ENCODE measurements at places on chromosomes 5 and 9.
A peak's percentile ranks its signal among the peaks of the same experiment; 100 is the strongest.

DNA sequence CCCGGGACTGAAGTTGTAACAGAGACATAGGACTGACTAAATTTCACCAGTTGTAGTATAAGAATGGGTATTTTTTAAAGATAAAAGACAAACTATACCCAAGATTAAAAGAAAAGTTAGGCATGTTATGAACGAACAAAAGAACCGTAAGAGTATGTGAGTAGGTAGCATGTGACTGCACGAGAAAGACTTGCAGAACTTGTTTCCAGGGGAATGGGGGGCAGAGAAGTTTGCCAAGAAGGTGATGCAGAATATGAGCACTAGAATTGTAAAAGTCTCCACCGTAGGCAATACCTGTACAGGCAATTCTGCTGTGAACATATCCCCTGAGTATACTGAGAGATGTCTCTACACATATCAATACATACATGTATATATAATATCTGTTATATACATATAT lies 614.7 kb downstream of the PRELID2 start:
- no peak for DNase-seq

- peak; percentile 43 for DNase-seq
Measured at GRCh38 chr9:76365028-76365427, 29.2 kb downstream of the RFK start.

DNA sequence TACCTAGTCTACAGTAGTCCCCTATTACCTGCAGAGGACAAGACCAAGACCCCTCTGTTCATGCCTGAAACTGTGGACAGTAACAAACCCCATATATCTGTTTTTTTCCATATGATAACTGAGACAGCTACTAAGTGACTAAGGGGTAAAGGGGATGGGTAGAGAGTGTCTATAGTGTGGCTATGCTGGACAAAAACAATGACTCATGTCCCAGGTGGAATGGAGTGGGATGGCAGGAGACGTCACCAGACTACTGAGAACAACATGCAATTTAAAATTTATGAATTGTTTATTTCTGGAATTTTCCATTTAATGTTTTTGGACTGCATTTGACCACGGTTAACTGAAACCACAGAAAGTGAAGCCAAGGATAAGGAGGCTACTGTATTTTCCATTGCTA lies 171.8 kb downstream of the AGTPBP1 start:
- DNase-seq: peak; percentile 28

DNA sequence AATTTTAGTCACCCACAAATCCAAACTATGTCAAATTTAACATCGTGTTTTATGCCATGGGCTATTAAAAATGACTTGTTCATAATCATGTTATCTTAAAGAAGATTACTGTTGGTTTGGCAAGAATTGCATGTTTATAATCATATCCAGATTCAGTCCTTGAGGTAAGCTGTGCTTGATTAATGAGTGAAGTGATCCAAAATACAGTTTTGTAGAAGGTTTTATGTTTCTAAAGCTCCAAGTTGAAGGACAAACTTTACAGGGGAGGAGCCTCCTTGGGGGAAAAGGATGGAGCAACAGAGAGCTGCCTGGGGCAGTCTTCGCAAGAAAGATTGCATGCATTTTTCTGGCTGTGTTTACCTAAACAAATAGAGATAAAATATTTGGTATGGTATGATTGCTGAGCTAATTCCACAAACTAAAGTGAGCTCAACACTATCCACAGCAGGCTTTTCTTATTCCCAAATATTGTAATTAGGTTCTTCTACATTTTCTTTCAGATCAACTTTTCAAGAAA lies 189.5 kb upstream of the TYRP1 start:
- no peak for DNase-seq

- no peak for DNase-seq
Measured at GRCh38 chr9:32728181-32728580, 55.2 kb upstream of the TMEM215 start.

DNA sequence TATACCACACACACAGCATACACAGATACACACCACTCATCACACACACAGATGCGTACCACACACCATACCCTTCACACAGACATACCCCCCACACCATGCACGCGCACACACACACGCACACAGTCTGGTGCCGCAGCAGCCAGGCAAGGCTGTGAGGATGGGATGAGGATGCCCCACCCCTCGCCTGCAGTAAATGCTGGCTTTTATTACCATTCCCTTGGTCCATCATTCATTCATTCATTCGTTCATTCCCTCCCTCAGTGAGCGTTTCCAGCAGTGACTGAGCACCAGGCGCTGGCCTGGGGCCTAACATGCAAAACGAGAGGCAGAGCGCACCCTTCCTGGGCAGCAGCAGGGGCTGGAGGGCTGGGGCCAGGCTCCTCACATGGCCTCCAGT lies 51.7 kb upstream of the FCN2 start:
- no peak for DNase-seq

GRCh38 chr9:78668148-78668832 lies 371.4 kb downstream of the PSAT1 start:
- no peak for DNase-seq

DNA sequence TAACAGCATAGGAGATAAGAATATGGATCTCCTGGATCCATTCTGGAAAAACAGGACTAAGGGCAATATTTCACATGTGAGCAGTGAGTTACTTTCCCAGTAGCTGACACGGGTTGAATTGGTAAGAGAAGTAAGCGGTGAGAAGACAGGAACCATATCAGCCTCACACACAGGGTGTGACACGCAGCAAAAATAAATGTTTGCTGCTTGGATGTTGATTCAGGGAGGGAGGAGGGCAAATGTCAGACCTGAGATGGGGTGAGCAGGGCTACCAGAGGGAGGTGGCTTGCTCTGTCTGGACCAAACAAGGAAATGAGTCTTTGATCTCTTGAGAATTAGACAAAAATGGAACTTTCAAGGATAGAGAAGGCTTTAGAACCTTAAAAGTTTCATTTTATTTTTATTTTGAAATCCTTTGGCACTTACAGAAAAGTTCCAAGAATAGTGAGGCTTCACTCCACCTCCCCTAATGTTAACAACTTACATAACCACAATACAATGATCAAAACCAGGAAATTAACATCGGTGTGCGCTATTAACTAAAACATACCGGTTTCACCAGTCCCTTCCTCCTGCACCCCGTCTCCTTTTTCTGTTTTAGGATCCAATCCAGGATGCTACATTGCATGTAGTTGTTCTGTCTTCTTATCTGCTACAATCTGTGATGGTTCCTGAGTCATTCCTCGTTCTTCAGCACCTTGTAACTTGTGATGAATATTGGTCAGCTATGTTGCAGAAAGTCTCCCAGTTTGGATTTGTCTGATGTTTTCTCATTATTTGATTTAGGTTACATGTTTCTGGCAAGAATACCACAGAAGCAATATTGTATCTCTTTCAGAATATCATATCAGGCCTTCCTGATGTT lies 20.5 kb upstream of the ARHGEF28 start:
- peak; percentile 62 for DNase-seq

DNA sequence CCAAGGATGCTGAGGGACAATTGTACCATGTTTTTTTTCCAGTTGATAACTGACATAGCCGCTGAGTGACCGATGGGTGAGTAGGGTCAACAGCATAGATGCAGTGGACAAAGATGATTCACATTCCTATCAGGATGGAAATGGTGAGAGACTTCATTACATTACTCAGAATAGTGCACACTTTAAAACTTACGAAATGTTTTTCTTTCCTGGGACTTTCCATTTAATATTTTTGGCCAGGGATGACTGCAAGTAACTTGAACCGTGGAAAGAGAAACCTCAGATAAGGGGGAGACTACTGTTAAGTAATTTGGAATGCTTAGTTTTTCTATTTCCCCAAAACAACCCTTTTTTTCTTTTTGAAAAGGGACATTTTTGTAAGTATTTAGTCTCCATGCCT lies 3.0 kb upstream of the TUSC1 start:
- DNase-seq: no peak

Measured in HFFc6 (cell line).